ENCODE measurements at places on chromosomes 3 and 15.

DNA sequence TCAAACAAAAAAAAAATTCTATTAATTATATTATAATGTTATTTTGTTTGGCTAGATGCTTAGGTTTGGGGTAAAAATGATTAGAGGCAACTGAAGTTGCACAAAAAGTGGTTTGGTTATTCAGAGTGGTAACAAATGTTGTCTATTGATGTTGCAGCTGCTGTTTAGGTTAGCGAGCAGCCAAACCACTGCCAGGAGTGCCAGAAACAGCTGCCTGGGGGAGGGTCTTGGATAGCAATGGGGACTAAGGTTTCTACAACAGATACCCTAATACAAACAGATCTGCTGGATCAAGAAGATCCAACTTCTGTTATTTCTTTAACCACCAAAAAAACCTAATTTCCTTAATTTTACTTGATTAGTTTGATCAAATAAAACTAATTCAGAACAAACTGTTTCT lies 26.6 kb downstream of the BTLA start:
- H3K27ac ChIP-seq, result no peak overlapping the region
- DNase-seq, result no peak
- no peak overlapping the region for H3K4me3 ChIP-seq
- peaks cover 55% of the 10 kb centered on the region for H3K4me1 ChIP-seq
- H3K36me3 ChIP-seq, result peaks cover 85% of the 10 kb centered on the region

- no peak overlapping the region for H3K4me3 ChIP-seq
- no peaks in the 10 kb centered on the region for H3K36me3 ChIP-seq
- no peak for DNase-seq
- H3K4me1 ChIP-seq, result no peaks in the 10 kb centered on the region
- peaks cover 2% of the 10 kb centered on the region for H3K27me3 ChIP-seq
Measured at GRCh38 chr3:184734903-184735701, 23.2 kb upstream of the MAGEF1 start.

DNA sequence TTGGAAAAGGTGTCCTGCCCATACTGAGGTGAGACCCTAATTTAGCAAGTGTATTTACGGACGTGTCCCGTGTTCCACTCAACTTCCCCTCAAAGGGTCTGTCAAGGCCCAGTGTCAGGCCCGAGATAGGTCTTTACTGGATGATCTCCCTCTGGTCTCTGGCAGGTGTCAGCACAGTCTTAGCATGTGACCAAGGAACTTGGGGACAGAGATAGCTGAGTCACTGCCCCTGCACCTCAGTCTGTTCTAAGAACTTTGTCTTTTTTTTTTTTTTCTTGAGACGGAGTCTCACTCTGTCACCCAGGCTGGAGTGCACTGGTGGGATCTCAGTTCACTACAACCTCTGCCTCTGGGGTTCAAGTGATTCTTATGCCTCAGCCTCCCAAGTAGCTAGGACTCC lies 32.1 kb upstream of the ALPK3 start:
- H3K4me1 ChIP-seq, result peaks cover 24% of the 10 kb centered on the region
- no peak for DNase-seq
- peaks cover 59% of the 10 kb centered on the region for H3K36me3 ChIP-seq
- no peak overlapping the region for H3K4me3 ChIP-seq
- H3K27ac ChIP-seq, result no peak overlapping the region

DNA sequence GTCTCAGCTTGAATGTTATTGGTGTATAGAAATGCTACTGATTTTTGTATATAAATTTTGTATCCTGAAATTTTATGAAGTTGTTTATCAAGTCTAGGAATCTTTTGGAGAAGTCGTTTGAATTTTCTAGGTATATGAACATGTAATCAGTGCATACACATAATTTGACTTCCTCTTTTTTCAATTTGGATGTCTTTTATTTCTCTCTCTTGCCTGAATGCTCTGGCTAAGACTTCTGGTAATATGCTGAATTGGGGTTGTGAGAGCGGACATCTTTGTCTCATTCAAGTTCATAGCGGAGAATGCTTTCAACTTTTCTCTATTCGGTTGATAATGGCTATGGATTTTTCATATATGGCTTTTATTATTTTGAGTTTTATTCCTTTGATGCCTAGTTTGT lies 100.9 kb upstream of the MCTP2 start:
- H3K4me1 ChIP-seq, result no peaks in the 10 kb centered on the region
- no peak overlapping the region for H3K27ac ChIP-seq

DNA sequence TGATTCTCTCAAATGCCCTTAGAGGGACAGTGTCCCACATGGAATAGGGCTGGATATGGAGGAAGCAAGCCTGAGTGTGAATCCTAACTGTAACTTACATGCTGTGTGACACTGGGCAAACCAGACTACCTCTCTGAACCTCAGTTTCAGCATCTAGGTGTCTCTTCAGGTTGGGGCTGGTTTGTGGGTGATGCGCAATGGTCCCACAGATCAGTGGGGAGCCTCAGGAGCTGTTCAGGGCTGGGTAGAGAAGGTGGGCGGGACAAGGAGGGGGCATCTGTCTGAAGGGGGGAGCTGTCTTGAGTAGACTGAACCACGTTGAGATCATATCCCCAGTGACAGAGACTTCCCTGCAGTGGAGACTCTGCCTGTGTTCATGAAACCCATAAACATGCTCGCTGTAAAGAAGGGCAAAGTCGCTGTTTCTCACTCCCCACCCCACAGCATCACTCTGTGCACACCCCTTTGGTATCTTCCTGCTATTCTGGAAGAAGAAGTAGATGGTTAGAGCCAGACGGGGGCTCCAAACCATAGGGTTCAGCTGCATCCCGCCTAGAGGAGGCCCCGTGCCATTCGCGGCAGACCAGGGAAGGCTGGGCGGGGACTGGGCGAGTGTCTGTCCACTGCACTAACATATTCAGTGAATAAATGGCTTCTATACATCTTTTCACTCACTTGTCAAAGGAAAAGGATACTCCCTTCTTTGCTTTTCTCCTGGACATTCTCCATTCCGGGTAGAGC lies 28.4 kb downstream of the SRPRB start:
- no peak overlapping the region for H3K27ac ChIP-seq
- H3K36me3 ChIP-seq, result no peaks in the 10 kb centered on the region
- no peaks in the 10 kb centered on the region for H3K4me1 ChIP-seq
- no peak overlapping the region for H3K4me3 ChIP-seq
- H3K27me3 ChIP-seq, result no peaks in the 10 kb centered on the region
- DNase-seq, result no peak

DNA sequence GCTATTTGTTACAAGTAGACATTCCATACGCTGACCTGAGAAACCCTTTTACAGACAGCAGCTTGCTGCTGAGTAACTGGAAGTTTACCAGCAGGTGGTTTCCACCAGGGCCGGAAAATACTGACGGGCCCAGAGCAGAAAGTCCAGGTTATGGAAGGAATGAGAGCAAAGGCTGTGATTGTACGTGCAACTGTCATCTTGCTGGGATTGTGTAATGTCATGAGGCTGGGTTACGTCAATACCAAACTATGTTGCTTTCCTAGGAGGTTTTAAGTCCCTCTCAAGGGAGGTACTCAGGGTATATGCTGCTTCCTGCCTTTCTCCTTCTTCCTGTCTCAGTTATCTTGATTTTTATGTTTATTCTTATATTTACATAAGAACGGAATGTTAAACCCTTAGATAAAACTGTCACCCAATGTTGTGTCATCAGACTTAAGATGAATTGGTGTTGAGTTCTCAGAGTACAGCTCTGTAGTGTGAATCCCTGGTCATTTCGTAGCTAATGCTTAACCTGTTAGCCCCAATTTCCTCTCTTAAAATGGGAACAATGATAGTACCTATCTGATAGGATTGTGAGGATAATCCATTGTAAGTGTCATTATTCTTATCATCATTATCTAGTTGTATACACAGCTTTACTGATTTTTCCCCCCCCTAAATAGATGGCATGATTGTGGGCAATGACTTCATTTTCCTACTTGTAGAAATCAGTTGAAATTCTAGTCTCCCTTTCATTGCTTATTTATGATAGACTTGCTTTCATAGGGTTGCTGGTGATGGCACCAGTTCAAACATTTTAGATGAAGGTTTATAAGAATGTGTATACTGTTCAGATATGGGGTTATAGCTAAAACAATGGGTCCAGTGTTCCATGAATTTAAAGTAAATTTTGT lies 101.4 kb downstream of the FNDC3B start:
- DNase-seq, result no peak
- no peak overlapping the region for H3K27ac ChIP-seq
- H3K36me3 ChIP-seq, result peaks cover 5% of the 10 kb centered on the region
- peaks cover 62% of the 10 kb centered on the region for H3K4me1 ChIP-seq
- no peaks in the 10 kb centered on the region for H3K27me3 ChIP-seq

DNA sequence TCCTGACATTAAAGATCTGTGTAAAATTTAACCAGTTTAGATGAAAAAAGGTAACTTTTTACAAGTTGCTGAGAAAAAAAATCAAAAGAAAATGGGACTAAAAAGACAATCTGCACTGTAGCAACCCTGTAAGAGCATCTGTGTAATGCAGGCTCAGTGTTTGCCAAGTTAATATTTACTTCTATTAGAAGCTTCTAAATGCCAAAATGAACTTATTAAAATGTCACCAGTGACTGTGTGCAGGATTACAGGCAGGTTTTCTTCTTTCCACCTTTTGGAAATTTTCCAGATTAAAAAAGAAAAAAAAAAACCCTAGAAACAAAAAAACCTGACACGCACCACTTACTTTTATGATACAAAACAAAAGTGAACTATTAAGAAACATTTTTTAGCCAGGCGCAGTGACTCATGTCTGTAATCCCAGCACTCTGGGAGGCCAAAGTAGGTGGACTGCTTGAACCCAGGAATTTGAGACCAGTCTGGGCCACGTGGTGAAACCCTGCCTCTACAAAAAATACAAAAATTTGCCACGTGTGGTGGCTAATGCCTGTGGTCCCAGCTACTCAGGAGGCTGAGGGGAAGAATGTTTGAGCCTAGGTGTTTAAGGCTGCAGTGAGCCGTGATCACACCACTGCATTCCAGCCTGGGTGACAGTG lies 87.2 kb downstream of the TJP1 start:
- no peak for DNase-seq
- H3K27ac ChIP-seq, result no peak overlapping the region
- no peak overlapping the region for H3K4me3 ChIP-seq

- H3K36me3 ChIP-seq, result peaks cover 6% of the 10 kb centered on the region
- H3K27ac ChIP-seq, result peak overlapping the region; percentile 71
- peaks cover 37% of the 10 kb centered on the region for H3K4me1 ChIP-seq
- no peaks in the 10 kb centered on the region for H3K27me3 ChIP-seq
- peak; percentile 17 for DNase-seq
Measured at GRCh38 chr15:83928878-83929418, 275.0 kb downstream of the ADAMTSL3 start.

- no peaks in the 10 kb centered on the region for H3K36me3 ChIP-seq
- H3K4me3 ChIP-seq, result no peak overlapping the region
- H3K27ac ChIP-seq, result no peak overlapping the region
- no peaks in the 10 kb centered on the region for H3K27me3 ChIP-seq
- H3K4me1 ChIP-seq, result no peaks in the 10 kb centered on the region
- DNase-seq, result no peak
Measured at GRCh38 chr3:2023959-2024358, 74.7 kb upstream of the CNTN4 start.

GRCh38 chr3:59264366-59264765 lies 214.5 kb upstream of the CFAP20DC start:
- H3K27ac ChIP-seq, result no peak overlapping the region
- DNase-seq, result no peak
- H3K36me3 ChIP-seq, result no peaks in the 10 kb centered on the region
- H3K27me3 ChIP-seq, result peaks cover 2% of the 10 kb centered on the region
- H3K4me1 ChIP-seq, result peaks cover 4% of the 10 kb centered on the region
- H3K4me3 ChIP-seq, result no peak overlapping the region

DNA sequence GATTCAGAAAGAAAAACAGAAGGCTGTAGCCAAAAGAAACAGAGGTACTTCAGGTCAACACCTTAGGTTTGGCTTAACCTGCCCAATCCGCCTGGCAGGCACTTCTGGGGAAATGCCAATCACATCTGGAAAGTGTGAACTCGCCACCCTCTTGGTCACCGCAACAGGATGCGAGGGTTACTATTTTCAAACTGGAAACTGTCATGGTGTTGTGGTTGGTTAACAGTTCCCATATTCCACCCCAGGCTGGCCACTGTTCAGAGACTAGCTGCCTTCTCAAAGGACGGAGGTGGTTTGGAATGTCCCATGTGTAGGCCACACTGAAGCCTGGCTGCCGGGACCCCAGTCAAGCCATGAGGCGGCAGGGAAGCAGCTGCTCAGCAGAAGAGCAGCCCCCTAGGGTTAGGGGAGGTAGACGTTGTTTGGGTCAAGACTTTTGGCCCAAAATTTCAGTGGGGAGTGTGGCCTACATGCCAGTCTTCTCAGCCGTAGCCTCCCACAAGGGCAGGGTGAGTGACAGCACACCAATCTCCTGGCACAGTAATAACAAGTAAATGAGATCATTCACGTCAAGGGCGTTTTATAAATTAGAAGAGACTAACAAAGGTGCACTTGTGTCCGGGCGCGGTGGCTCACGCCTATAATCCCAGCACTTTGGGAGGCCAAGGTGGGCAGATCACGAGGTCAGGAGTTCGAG lies 54.6 kb downstream of the UMPS start:
- no peak overlapping the region for H3K27ac ChIP-seq
- no peak for DNase-seq
- peaks cover 14% of the 10 kb centered on the region for H3K4me1 ChIP-seq
- no peaks in the 10 kb centered on the region for H3K36me3 ChIP-seq
- H3K4me3 ChIP-seq, result no peak overlapping the region
- peaks cover 3% of the 10 kb centered on the region for H3K27me3 ChIP-seq

GRCh38 chr3:162647321-162647720 lies 1150.7 kb downstream of the OTOL1 start:
- H3K27me3 ChIP-seq, result no peaks in the 10 kb centered on the region
- DNase-seq, result no peak
- no peaks in the 10 kb centered on the region for H3K4me1 ChIP-seq
- H3K4me3 ChIP-seq, result no peak overlapping the region

- DNase-seq, result no peak
- H3K36me3 ChIP-seq, result peaks cover 83% of the 10 kb centered on the region
- H3K4me1 ChIP-seq, result peaks cover 41% of the 10 kb centered on the region
Measured at GRCh38 chr15:43795997-43796396, 3.9 kb downstream of the SERF2 start.

DNA sequence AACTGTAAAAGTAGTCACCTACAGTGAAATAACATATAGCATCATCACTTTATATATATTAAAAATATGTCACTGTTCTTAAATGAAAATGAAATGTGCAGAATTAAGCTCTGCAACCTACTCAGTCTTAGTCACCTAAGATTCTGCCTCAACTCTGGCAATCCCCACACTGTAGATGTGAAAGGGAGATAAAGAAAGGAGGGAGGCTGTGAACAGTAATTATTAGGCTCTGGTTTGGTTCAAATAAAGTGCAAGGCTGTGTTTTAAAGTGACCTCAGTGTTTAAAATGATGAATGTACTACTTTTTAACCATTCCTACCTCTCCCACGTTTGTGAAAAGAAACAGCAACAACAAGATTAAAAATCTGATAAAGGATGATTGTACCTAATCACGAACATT lies 72.2 kb downstream of the ATP8B4 start:
- peaks cover 40% of the 10 kb centered on the region for H3K4me1 ChIP-seq
- no peak for DNase-seq
- H3K27ac ChIP-seq, result peak overlapping the region; percentile 79

- H3K4me3 ChIP-seq, result no peak overlapping the region
- H3K27me3 ChIP-seq, result no peaks in the 10 kb centered on the region
- peaks cover 6% of the 10 kb centered on the region for H3K36me3 ChIP-seq
- no peak overlapping the region for H3K27ac ChIP-seq
- H3K4me1 ChIP-seq, result no peaks in the 10 kb centered on the region
Measured at GRCh38 chr3:98855806-98856400, 45.6 kb downstream of the DCBLD2 start.

All from activated T-helper 2 cell treated with anti-CD3 and anti-CD28 coated beads, Interferon-gamma antibody, Interleukin-2, Interleukin-4, amounts not matched to agents 10 μg/mL and 5 μg/mL and 100 μg/mL, durations not matched to agents 14 hours and 24 hours and 36 hours (primary cell).